Mesenteric fat pad (tissue), 1 donor: ENCODE measurements at places on chromosomes 5 and 9.
A peak's percentile ranks its signal among the peaks of the same experiment; 100 is the strongest.

GRCh38 chr9:37542895-37543294 is 33.3 kb downstream of the FBXO10 start:
- DNase-seq, result peak; percentile 9

- no peak for DNase-seq
Measured at GRCh38 chr5:145283141-145283810, 551.9 kb downstream of the PRELID2 start.

DNA sequence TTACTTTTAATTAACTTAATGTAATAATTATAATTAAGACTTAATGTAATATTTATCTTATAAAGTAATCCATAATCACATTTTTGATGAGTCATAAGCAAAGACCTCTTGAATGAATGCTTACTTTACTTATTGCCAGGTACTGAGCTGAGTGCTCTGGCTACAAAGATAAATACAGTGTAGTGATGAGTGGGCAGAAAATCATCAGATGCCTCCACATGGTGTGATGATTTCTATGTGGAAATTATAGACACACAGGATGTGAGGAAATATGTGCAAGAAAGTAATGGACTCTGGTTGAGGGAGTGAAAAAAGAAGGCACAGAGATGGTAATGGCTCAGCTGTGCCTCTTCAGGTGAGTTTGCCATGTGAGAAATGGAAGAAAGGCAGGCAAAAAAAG is 422.6 kb upstream of the CD180 start:
- DNase-seq, result no peak

DNA sequence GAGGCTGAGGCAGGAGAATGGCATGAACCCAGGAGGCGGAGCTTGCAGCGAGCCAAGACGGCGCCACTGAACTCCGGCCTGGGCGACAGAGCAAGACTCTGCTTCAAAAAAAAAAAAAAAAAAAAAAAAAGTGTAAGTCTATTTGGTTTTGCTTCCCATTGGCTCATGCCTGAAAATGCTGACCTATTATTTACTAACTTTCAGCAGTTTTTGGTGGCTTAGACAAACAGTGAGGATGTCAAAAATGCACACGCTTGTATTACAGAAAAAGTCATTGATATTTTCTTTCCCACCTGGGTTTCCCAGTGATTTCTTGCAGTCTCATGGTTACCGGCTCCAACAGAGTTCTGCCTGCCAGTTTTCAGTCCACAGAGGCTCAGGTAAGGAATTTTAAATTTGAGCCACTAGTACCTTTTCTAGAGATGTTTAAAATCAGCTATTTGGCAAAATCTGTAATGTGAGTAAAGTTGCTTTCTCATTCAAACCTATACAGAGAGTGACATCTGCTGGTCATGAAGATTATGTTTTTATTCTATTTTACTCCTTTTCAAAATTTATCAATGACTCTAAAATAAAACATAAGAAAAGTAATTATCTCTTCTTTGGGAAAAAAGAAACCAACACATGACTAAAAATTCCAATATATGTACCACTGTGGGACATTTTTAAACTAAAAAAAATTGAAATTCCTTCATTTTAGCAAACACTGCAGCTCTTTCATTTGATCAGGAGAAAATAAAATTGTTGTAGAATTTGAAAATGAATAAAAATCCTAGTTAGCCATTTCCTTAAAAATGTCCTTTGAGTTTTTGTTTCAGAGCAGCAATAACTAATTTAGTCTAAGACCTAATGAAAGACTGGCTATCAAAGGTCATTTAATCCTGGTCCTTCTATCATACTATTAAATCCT is 8.8 kb downstream of the FAM200C start:
- DNase-seq, result no peak

GRCh38 chr5:38060354-38060753 is 198.0 kb upstream of the EGFLAM start:
- no peak for DNase-seq

GRCh38 chr5:143506836-143507552 is 103.5 kb upstream of the NR3C1 start:
- DNase-seq, result no peak

- no peak for DNase-seq
Measured at GRCh38 chr5:132860742-132861141, 5.5 kb downstream of the GDF9 start.

DNA sequence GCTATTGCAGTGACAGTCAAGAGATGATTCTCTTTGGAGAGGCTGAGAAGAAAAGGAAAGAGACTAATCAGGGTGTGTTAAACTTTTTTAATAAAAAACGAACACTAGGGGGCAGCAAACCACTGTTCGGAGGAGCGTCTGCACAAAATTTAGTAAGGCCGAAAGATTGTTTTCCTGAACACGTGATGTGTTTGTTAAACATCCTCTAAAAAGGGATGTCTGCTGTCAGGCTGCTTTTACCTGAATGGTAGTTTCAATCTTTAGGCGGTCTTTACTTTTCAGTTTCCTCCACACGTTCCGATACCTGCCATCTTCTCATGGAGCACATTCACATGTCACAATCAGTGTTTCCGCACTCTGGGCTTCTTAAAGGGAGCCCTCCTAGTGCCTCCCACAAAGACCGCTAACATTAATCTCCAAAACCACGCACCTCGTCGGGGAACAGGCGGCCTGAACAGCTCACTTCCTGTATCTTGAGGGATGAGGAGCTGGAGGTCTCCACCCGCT is 125.2 kb downstream of the GPBP1 start:
- DNase-seq, result no peak

GRCh38 chr5:110053824-110054223 is 364.1 kb downstream of the MAN2A1 start:
- no peak for DNase-seq

DNA sequence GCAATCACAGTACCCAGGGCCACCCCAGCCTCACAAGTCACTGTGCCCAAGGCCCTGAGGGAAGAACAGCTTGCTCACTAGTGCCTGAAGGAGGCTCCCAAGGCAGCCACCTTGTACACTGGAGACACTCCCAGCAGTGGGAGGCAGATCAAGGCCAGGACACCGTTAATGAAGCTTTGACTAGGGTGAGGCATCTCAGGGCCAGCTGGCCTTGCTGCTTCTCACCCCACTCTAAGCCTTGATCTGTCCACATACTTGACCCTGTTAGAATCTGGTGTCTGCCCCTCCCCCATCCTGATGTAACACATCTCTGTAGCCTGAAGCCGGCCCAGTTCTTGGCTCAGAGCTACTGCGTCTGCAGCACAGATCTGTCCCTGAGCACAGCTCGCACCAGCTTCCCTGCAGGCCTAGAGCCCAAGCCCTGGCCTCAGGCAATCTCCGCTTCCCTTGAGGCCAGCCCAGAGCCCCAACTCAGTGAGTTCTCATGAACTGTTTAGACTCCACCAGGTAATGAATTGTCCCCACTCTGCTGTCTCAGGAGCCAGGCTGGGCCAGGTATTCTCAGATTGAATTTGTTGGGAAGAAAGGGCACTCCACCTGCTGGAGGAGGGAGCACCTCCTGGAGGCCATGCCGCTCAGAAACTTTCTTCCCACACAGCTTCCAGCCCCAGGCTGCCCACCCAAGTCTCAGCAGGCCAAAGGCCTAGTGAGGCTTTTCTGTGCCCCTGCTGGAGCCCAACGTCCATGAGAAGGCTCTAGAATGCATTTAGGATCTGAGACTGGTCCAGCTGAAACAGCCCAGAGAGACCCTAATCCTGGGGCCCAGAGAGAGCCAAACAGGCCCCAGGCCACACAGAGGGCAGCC is 13.4 kb upstream of the JADE2 start:
- no peak for DNase-seq

DNA sequence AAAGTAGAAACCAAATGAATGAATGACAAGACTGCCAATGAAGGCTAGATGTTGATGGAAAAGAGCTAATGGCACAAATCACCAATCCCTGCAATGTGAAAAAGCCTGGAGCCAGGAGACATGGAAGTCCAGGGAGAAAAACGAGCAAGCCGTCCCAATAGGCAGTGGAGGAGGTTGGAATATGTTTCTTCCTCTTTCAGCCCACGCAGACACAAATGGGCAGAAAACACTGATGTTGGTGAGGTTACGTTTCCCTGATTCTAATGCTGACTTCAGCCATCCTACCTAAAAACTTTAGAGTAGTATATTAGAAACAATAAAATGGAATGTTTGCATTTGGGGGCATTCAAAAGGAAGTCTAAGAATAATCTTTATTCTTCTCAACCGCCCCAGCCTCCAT is 23.9 kb upstream of the KIF2A start:
- DNase-seq, result no peak

GRCh38 chr5:15566306-15566705 is 66.3 kb downstream of the FBXL7 start:
- no peak for DNase-seq

- no peak for DNase-seq
Measured at GRCh38 chr5:40464511-40464910, 215.2 kb upstream of the PTGER4 start.

GRCh38 chr5:168992687-168993086 is 308.3 kb downstream of the SLIT3 start:
- DNase-seq, result no peak

GRCh38 chr5:76196457-76196856 is 113.3 kb downstream of the SV2C start:
- no peak for DNase-seq

- no peak for DNase-seq
Measured at GRCh38 chr5:137619191-137619870, 116.6 kb downstream of the KLHL3 start.

GRCh38 chr5:100434815-100435214 is 100.4 kb upstream of the FAM174A start:
- DNase-seq, result no peak

- peak; percentile 33 for DNase-seq
Measured at GRCh38 chr9:129289883-129290282, 111.8 kb upstream of the IER5L start.

GRCh38 chr5:7329141-7329540 is 66.8 kb upstream of the ADCY2 start:
- no peak for DNase-seq
